ENCODE measurements at places on chromosomes 12 and 14.

DNA sequence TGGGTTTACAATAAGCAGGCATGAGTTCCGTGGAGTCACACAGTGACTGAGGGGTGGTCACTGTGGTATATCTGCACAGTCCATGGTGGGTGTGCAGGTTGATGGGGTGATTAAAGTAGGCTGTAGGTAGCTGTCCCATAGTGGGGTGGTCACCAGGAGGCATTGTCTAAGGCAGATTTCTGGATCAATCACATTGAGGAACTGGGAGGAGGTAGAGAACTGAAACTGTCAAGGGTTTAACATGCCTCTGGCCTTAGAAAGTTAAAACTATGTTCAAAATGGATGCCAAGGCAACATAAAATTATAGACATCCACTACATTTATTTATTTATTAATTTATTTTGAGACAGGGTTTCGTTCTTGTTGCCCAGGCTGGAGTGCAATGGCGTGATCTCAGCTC, 8.3 kb downstream of the ADCK1 start:
- DNase-seq: no peak

DNA sequence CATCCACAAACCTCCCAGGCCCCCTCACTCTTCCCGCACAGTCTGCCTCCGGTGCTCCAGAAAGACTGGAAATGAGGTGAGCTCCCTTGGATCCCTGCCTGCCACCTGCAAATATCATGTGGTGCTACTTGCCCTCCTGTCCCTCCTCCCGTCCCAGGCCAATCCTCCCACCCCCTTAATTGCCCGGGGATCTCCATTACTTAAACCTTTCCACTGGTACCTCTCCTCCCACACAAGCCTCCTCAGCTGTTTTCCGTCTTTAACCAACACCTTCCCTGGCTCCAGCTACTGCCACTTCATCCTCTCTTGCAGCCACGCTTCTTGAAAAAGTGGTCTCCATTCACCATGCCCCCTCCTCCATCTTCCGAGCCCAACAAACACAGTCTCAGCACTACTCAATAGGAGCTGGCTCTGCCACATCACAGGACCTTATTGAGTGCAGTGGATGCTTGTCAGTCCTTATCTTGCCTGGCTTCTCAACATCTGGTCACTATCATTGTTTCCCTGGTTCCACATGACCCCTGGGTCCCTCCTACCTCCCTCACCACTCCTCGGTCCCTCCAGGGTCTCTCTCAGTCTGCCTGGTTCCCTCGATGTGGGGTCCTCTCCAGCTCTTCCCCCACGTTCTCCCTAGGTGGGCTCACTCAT, 11.5 kb downstream of the FAIM2 start:
- DNase-seq: no peak

- DNase-seq: no peak
Observed at GRCh38 chr14:104321802-104322130, 183.4 kb downstream of the KIF26A start.

- DNase-seq: no peak
Observed at GRCh38 chr14:103108749-103109207, 14.3 kb downstream of the EXOC3L4 start.

All from GM04504 (cell line).